ENCODE measurements at places on chromosomes 3 and 15.
A peak's percentile ranks its signal among the peaks of the same experiment; 100 is the strongest.

DNA sequence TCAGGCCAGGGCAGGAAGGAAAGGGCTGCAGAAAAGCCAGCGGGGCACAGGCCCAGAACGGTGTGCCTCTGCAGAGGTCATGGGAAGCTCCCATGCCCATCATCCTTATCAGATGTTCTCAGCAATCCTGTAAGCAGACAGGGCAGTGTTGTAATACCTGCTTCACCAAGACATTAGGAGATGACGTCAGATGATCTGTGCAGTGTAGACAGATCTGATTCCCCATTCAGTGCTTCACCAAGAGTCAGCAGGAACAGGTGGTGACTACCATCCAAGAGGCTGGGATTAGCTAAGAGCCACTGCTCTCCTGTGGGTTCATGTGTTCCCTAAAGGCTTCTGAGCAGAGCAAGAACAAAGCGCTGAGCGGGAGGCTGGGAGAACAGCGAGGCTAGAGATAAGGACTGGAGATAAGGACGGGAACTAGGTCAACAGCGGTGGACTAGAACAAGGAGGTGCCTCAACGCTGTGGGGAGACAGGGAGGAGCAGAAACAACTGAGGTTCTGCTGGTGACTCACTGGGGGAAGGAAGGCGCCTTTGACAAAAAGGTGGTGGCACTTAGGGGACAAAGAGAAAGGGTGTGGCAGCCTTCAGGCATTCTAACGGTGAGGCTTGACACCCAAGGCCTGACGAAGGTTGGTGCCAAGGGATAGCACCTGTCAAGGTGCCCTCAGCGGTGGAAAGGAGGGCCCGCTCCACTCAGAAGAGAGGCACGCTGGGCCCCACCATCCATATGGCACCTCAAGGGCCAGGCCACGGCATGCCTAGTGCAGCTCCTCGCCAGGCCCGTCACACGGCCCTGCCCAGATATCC is 28.4 kb downstream of the CCDC12 start:
- DNase-seq: peak; percentile 42

DNA sequence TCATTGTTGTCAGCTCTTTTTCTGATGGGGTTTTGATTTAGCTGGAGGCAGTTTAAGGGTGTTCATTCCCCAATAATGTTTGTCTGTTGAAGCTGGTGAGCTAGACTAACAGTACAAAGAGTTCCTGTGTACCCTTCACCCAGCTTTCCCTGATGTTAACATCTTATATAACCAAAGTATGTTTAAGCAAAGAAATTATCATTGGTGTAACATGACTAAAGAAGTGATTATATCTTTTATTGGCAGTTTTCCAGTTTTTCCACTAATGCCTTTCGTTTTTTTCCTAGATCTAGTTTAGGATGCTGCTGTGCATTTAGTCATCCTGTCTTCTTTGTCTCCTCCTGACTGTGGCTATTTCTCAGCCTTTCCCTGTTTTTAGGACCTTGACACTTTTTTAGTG is 165.6 kb downstream of the LPP start:
- DNase-seq: no peak

DNA sequence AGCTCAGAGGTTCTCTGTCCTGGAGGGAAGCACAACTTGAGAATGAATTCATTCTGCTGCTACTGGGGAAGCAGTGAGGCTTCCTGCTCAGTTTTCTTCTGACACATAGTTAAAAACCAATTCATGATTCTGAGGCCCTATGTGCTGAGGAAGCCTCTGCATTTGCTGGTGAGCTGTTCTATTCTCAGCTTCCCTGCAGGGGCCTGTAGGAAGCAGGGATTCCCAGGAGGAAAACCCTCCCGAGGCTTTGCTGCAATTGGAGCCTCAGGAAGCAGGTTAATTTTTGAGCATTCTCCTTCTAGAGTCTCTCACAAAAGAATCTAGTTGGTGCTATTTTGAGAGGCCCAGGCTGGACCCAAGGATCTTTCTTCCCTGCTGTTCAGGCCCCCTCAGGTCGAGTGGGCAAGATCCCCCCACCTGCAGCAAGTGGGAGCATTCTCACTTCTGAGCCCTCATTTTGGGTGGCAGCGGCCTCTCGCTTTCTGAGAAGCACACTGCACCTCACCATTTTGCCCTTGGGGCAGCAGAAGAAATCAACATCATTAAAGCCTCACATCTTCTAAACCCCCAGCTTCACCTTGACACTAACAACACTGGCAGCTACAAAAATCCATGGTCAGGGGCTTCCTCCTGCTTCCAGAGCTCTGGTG is 197.5 kb upstream of the TSC22D2 start:
- no peak for DNase-seq

GRCh38 chr3:119885746-119886530 is 104.0 kb downstream of the NR1I2 start:
- no peak for DNase-seq

DNA sequence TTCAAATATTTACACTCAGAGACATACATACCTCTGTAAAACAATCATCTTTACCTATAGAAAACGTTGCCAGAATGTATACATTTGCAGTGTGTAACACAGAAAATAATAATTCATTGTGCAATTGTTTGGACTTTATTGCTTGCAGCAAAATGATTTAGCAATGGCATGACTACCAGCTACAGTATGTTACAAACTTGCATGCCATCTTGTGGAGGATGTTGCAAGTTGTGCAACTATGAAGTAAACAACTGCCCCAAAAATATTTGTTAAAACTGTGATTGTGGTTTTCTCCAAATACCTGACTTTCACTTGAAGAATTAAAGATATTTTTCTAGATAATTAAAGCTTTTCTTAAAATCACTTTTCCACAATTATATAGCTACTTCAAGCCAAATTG is 27.1 kb upstream of the C3orf49 start:
- DNase-seq: no peak

Data from activated CD4-positive, alpha-beta T cell treated with anti-CD3 and anti-CD28 coated beads for 24 hours (primary cell).